ENCODE measurements at places on chromosomes 5 and 9.

- DNase-seq = no peak
Observed at GRCh38 chr5:136047858-136048257, 19.1 kb downstream of the TGFBI start.

DNA sequence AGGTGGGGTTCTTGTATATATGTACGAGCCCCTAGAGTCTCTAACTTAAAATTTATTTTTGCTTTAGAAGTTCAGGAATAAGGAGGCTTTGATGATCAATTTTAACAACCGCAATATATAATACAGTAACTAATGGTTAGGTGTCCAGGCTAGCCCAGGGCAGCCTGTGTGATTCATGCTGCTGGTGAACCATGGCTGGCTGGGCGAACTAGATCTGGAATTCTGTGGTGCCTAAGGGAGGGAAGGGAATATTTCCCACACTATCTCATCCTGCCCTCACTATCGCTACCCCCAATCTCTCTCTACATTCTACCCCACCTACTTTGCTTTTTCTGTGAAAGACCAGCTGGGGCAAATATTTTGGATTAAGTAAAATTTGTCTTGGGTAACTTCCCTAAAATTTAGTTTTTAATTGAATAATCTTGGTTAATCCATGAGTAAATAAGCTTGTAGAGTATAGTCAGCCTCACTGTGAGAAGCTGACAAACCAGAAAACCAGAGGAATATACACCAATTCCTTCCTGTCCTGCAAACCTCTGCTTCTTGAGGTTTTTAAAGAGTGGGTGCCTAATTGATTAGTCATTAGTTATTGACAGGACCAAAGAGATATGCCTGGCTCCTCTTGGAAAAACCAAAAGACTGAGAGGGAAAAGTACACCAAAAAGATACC lies 115.1 kb upstream of the CCDC152 start:
- no peak for DNase-seq

DNA sequence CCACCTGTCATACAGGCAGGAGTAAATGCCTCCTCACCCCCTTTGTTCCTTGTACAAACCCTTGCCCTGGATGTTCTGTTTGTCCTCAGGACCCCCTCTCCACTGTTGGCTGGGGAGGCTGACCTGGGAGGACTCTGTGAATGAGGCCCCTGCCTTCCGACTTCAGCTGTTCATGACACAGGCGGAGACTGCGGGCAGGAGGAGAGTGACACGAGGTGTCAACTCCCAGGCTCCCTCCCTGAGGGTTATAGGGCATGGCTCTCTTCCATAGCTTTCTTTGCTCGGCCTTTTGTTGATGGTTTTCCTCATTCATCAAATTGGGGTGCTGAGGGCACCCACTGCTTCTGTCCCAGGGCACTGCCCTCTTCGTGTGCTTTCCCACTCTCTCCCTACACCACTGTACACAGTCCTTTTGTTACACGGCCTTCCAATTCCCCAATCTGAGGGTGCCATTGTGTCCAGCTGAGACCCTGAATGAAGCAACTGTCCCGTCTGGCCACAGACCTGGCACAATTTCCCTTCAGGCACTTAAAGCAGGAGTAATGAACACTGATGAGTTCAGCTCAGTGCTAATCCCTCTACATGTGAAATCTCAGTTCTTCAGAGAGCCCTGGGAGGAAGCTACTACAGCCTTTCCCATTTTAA lies 33.8 kb downstream of the KCNIP1 start:
- DNase-seq = no peak

DNA sequence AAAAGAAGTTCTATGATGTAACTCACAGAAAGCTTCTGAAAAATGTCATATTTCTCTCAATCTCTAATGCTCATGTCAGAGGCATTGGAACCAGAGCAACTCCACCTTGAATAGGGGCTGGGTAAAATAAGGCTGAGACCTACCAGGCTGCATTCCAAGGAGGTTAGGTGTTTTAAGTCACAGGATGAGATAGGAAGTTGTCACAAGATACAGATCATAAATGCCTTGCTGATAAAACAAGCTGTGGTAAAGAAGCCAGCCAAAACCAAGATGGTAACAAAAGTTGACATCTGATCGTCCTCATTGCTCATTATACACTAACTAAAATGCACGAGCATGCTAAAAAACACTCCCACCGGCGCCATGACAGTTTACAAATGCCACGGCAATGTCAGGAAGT lies 411.1 kb upstream of the GRIA1 start:
- DNase-seq = no peak

DNA sequence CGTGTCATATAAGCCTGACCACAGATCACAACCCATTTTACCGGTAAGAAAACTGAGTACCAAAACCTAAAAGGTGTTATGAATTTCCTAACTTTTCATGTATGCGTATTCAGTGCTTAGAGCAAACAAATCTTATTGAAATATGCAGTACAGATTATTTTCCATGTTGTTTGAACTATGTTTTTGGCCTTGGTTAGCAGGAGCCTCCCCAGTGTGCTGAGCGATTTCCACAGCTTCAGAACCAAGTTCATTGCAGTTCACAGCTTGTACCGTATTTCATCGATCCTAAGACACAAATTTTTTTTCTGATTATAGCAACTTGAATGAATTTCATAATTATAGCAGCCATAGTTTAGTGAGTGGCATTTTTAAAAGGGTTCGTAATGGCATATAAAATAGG lies 13.7 kb downstream of the ADAMTSL1 start:
- no peak for DNase-seq
